ENCODE measurements at places on chromosomes 11 and 22. TPM values are rescaled to one million over a fixed set of nuclear protein-coding genes. Genes with fewer than 3 reads are reported as not detected.

MS4A3 gene
- polyA plus RNA-seq = not detected

SAMM50 gene
- 40.6 TPM for polyA plus RNA-seq

MMP8 gene
- 0.11 TPM for polyA plus RNA-seq

RAPSN gene
- polyA plus RNA-seq = 0.03 TPM

GRAMD1B gene
- polyA plus RNA-seq = 7.1 TPM

MPZL3 gene
- 0.14 TPM for polyA plus RNA-seq

DNAJB13 gene
- polyA plus RNA-seq = 0.10 TPM

MAP6 gene
- 3.4 TPM for polyA plus RNA-seq

TRIM51 gene
- polyA plus RNA-seq = not detected

ST14 gene
- not detected for polyA plus RNA-seq

TRIM48 gene
- polyA plus RNA-seq = not detected

DPAGT1 gene
- polyA plus RNA-seq = 51.2 TPM
